A549 treated with ZK216348 at 1 μM for 4 hours (cell line): ENCODE measurements at places on chromosomes 3 and 15. TPM values are rescaled to one million over a fixed set of nuclear protein-coding genes. Genes with fewer than 3 reads are reported as not detected.

Gene TWF2
- 51.7 to 79.8 TPM (median 69.4 TPM) in 5 replicates for total RNA-seq

Gene AHSG
- total RNA-seq, result 0.18 to 0.29 TPM in 2 of 5 replicates, not detected in the others

Gene THRB
- total RNA-seq, result 0.83 to 1.6 TPM (median 1.1 TPM) in 5 replicates

Gene LOXL1
- total RNA-seq, result 0.34 to 1.7 TPM (median 0.55 TPM) in 5 replicates

Gene MLF1
- total RNA-seq, result 22.0 to 37.0 TPM (median 24.5 TPM) in 5 replicates

Gene DUOXA2
- total RNA-seq, result not detected in 5 replicates

Gene GOLGA6L22
- not detected in 5 replicates for total RNA-seq

Gene CYP11A1
- not detected in 5 replicates for total RNA-seq
